Spinal cord (tissue), 10 donors: ENCODE measurements at places on chromosomes 12 and 14.
A peak's percentile ranks its signal among the peaks of the same experiment; 100 is the strongest.

- DNase-seq = no peak
These were observed 85.0 kb downstream of the PAPOLA start for GRCh38 chr14:96586921-96587822.

DNA sequence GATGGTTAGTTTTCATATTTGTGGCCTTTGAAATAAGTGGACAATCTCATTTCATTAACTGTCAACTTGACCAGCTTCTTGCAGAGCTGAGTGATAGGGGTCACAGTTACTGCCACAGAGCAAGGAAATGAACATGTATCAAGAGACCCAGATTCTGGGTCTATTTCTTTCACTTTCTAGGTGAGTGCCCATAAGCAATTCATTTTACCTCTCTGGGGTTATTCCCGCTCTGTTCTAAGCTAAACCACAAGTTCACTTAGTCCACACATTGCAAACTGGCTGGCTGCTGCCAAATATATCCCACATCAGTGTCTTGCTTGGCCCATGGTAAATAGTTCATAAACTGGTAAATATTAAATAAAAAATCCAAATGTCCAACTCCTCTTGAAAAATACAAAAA, 29.9 kb downstream of the GPHB5 start:
- DNase-seq = no peak

GRCh38 chr14:104318558-104319490, 180.4 kb downstream of the KIF26A start:
- no peak for DNase-seq

DNA sequence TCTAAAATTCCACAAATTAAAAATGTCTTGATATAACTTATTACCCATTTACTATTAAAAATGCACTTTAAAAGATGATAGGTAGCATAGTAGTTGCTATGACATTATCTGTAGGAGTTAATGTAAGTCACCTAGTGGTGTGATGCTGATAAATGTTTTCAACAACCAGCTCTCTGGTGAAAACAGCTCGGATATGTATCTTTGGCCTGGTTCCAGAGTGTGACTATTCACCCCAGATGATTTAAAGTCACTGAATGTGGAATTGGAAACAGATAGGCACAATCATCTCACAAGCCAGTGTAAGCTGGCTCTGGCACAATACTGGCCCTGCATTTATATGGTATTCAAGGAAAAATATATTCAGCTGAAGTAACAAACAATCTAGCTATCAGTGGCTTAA, 9.2 kb upstream of the CCDC196 start:
- DNase-seq = no peak

GRCh38 chr12:94037444-94037843, 110.9 kb upstream of the PLXNC1 start:
- no peak for DNase-seq

DNA sequence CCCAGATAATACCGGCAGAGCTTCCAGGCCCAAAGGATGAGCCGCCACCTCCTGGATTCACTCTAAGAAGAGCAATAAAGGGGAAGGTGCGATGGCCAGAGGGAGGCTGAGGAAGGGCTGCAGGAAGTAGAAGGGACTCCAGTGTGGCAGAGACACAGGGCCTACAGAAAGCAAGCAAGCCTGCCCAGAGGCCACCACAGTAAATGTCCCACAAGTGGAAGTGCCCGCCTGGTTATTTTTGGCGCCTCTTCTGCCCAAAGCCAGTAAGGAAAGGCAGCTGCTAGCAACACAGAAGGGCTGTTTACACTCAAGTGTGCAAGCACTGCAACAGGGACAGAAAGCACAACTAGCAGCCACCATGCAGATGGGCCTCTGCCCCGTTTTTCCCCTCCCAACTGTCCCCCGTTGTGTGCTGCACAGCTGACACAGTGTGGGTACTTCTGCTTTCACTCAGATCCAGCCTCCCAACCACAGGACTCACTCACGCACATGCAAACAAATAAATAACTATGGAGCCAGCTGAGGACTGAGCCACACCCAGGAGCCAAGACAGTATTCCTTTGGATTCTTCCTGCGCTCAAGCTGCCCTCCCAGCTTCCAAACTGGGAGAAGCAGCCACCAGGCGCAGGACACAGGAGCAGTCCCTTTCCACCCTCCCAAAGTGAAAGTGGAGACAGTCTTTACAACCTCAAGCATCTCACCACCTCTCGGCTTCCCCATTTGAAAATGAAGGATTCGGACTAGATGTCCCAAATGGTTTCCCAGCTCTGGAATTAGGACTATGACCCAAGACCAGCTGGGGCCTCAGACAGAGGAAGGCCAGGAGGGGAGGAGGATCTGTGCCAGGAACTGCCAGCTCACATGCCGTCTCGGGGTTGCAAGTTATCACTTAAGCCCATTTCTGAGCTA, 40.0 kb upstream of the PNMA1 start:
- DNase-seq = peak; percentile 54

- no peak for DNase-seq
These were observed 3.6 kb downstream of the COQ6 start for GRCh38 chr14:73953731-73954130.

DNA sequence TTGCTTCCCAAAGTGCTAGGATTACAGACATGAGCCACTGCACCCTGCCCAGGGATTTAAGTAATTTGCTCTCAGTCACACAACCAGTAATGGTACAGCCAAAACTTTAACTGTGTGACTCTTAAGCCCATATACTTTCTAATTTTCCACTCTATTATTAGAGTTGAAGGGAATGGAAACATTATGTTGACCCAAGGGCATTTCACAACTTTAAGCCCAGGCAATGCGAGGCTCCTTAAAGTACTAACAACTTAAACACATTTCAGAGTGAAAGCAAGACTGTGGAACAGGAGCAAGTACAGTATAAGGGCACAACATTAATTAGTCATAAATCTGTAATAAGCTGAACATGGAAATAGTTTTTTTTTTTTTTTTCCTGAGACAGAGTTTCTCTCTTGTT, 39.8 kb downstream of the BAZ1A start:
- no peak for DNase-seq

DNA sequence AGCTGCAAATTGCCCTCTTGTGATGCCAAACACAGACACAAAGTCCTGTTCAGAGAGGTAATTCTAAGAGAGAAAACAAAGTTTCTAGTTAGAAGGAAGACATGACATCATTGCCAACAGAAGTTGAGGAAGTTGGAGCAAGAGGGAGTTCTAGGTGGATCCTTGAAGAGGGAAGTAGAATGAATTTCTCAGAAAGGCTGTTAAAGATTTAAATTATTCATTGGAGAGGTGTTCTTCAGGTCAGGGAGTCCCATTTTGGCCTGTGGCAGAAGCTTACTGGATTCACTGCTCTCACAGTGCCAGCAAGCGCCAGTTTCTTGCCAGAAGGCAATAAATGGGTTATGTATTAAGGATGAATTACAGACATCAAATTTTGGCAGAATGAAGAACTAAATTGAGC, 15.3 kb downstream of the TSFM start:
- no peak for DNase-seq

DNA sequence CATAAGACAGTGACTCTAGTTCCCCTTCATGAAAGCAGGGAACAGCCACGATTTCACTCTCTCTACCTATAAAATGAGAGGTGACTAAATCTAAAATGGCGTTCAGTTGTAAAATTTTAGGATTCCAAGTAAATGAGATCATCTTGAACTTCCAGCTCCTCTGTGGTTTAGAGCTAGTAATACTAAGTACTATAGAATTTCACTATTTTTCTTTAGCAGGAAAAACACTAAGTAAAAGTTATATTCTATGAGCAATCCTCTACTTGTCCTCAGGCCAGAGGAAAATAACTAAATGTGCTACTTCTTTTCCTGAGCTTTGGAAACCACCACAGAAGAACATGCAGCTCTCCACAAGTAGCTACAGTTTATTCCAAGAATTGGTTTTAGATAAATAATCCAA, 55.6 kb downstream of the NIN start:
- no peak for DNase-seq

- DNase-seq = no peak
These were observed 20.0 kb upstream of the BCL7A start for GRCh38 chr12:122001466-122002209.

DNA sequence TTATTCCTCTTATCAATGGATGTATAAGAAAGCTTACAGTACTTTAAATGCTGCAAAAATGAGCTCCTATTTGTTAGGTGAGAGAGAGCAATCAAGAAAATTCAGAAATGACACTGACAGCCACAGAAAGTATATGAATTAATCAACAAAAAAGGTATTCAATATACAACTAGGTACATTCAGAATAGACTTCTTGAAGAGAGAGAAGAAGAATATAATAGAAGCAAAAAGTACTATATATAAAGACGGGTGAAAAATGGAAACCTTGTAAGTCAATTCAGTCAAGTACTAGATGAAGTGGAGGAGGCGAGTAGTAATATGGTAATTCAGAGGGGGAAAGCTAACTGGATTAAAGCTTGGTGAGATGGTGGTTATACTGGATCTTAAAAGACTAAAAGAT, 74.3 kb downstream of the HEATR5A start:
- DNase-seq = no peak

DNA sequence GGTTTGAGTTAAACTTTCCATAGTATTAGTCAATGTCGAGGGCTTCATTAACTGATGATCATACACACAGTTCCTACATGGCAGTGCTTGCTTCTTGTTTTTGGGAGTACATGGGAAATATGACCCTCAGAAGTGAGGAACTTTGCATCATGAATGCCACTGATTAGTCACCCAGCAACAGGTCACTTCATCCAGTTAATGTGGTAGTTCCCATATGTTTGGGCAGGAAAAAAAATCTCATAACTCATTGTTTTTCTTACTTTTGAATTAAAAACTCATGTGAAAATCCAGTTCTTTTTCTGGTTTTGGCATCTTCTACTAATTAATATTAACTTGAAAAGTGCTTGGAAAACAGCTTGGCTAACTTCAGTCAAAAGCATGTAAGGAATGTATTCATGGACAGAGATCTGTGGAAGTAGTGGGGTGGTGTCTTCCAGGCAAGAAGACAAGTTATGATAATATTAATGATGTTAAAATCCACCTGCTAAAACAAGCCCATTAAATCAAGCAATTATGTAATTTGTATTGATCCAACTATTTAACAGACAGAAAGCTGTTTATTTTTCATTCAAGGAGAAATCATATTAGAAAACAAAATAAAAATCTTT, 309.1 kb upstream of the NAV3 start:
- no peak for DNase-seq

DNA sequence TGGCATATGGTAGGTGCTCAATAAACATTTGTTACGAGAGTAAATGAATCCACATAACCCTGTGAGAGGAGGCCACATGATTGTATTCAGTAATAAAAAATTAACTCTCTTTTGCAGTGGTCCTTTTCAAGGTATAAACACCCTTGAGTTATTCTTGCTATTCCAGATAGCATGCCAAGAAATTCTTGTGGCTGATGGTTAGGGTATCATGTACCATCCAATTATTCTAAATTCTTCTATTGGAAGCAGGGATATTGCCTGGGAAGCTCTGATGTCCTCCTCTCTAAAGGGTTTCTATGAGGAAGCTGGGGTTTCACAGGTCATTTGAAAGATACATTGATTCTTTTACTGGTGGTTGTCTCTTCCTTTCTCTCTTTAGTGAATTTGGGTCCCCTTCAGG, 10.1 kb downstream of the AKAP6 start:
- DNase-seq = no peak

DNA sequence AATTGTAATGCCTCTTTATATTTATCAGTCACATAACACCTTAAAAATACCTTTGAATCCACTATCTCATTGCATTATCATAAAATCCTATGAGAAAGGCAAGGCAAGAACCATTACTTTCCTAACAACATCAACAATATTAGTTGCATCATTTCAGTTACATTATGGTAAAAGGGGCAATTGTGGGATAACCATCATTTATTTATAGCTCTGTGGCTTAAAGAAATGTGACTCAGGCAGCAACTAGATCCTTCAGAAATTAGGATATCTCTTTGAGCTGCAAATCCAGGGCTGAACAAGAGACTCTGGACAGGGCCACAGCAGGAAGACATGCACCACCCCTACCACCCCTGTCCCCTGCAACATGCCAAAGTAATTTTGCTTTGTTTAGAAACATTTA, 36.4 kb downstream of the EPS8 start:
- DNase-seq = no peak

DNA sequence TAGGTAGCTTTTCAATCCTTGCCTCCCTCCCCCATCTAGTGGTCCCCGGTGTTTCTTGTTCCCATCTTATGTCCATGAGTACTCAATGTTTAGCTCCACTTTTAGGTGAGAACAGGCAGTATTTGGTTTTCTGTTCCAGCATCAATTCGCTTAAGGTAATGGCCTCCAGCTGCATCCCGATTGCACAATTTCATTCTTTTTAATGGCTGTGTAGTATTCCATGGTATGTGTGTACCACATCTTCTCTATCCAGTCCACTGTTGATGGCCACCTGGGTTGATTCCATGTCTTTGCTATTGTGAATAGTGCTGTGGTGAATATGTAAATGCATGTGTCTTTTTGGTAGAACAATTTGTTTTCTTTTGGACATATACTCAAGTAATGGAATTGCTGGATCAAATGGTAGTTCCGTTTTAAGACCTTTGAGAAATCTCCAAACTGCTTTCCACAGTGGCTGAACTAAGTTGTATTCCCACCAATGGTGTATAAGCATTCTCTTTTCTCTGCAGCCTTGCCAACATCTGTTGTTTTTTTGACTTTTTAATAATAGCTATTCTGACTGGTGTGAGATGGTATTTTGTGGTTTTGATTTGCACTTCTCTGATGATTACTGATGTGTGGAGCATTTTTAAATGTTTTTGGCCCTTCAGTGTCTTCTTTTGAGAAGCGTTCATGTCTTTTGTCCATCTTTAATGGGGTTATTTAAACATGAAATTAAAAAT, 34.2 kb upstream of the ASPG start:
- no peak for DNase-seq

- peak; percentile 70 for DNase-seq
These were observed 24.4 kb downstream of the CD9 start for GRCh38 chr12:6224550-6224949.

GRCh38 chr12:13198876-13199275, 2.4 kb downstream of the EMP1 start:
- DNase-seq = no peak

DNA sequence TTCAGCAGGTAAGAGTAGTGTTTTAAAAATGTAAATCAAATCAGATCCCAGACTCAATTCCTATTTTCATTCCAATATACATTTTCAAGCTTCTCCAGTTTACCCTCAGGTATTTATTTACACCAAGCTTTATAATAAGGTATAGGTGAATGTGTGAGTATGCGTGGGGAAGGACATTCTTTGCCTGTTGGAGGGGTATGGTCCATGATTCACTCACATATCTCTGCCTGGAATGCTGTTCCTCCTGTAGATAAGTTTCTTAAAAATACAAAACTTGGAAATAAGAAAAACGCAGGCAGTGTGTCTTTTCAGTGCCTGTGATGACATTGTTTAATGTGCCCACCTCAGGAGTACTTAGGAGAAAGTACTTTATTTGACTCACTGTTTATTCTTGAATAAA, 118.6 kb downstream of the CCDC91 start:
- no peak for DNase-seq

DNA sequence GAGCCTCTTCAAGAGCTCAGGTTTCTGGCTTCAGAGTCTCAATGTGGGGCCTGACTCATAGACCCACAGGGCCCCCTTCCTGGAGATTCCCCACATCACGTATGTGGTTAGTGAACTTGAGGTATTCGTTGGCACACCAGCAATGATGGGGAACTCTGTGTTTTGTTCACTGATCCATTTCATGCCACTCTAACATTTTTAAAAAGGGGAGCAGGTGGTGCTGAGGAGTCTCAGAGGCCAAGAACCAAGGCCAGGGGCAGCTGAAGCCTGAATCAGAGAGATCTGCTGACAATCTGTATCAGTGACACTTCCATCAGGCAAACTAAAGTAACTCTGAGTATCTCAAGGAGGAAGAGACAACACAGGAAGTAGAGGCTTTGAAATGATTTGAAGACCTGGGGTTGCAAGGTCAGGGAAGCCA, 323.4 kb downstream of the VRK1 start:
- no peak for DNase-seq
